ENCODE measurements at places on chromosomes 6 and 20. TPM values are rescaled to one million over a fixed set of nuclear protein-coding genes. Genes with fewer than 3 reads are reported as not detected.

The TMEM170B gene
- 0.62 TPM for total RNA-seq

The ZMYND8 gene
- total RNA-seq = 45.7 TPM

DNA sequence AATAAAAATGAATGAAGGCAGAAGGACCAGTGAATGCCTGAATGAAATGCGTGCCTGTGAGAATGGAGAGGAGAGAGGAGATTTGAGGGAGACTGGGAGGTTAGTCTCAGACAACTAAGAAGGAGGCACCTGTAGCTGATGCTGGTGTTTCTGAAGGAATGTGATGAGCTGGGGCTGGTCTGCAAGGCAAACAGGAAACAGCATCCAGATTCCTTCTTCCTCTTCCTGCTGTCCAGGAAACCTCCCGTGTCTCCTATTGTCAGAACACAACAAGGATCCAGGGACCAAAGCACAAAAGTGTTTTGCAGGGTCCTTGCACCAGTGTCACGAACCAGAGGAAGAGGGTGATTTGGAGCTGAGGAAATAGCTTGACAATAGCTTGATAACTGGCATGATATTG, 50.4 kb upstream of the TAB2 start:
- H3K36me3 ChIP-seq = no peaks in the 10 kb centered on the region
- DNase-seq = no peak
- H3K27me3 ChIP-seq = no peaks in the 10 kb centered on the region
- peaks cover 38% of the 10 kb centered on the region for H3K4me1 ChIP-seq

DNA sequence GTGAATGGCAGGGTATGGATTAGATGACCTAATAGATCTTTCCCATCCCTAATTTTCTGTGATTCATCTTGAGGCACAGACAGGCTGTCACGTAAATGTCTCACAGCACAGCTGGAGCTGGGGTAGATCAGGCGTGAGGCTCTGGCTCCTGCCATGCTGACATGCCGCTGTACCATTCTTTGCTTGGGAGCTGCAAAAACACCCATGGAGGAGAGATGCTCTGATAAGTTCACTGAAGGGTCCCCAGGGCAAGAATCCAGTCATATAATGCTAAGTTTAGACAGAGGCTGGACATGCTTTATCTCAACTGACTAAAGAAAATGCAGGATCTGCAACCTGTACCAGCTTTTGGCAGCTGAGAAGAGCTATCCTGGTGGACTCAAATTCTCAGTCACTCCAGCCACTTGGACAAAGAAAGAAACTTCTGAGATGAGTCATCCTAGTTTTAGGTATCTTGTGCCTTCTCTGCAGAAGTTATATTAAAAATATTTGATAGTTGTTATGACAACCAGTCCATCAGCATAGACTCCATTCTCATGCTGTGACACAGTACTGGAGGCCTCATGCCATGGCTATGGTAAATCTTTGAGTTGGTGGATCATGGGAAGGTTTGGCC, 185.1 kb upstream of the RAB32 start:
- H3K4me1 ChIP-seq = peaks cover 18% of the 10 kb centered on the region
- no peak for DNase-seq
- peak overlapping the region; percentile 56 for H3K27ac ChIP-seq
- H3K4me3 ChIP-seq = no peak overlapping the region
- no peaks in the 10 kb centered on the region for H3K36me3 ChIP-seq

DNA sequence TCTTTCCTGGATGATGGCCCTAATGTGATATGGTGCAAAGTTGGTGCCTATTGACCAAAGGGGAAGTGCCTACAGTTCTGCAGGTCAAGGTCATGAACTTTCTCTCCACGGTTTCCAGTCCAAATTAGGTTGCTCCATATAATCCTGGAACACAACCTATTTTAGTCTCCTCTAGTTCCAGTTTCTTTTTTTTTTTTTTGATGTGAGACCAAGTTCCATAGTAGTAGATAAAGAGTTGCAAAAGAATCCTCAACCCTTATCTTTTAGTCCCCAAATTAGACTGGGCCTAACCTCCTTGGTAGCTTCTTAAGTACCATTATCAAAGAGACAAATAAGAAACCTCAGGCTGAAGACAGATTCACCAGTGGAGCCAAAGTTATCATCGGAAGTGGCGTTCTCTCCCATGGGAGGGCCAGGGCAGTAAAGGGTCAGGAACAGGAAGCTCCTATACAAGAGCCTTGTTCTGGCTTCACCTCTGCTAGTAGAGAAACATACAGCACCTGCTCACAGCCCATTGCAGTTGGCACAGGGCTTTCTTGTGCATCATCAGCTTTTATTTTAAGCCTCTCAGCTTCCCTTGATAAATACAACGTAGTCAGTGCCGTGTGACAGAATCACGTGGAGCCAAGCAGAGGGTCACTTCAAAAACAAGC, 132.2 kb upstream of the RREB1 start:
- no peak for DNase-seq
- H3K36me3 ChIP-seq = no peaks in the 10 kb centered on the region
- peaks cover 8% of the 10 kb centered on the region for H3K27me3 ChIP-seq
- H3K4me3 ChIP-seq = no peak overlapping the region

DNA sequence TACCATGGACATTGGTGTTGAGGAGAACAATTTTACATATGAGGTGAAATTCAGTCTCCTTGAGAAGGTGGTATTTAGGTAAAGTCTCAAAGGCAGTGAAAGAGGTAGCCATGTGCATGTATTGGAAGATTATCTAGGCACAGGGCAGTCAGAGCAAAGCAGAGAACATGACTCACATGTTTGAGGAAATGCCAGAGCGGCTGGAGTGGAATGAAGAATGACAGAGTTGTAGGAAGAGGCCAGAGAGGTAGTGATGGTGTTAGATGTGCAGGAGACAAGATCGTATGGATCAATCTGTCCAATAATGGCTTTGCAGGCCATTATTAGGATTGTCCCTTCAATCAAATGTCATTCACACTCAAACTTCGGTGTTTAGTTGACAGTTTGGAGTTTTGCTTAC, 449.4 kb upstream of the PTCHD4 start:
- no peak for DNase-seq
- no peaks in the 10 kb centered on the region for H3K4me1 ChIP-seq
- no peaks in the 10 kb centered on the region for H3K36me3 ChIP-seq
- H3K4me3 ChIP-seq = no peak overlapping the region
- H3K27ac ChIP-seq = no peak overlapping the region

GRCh38 chr20:20497242-20497978, 129.5 kb downstream of the INSM1 start:
- peaks cover 53% of the 10 kb centered on the region for H3K36me3 ChIP-seq
- peak overlapping the region; percentile 82 for H3K27ac ChIP-seq
- H3K4me3 ChIP-seq = peak overlapping the region; percentile 30
- no peaks in the 10 kb centered on the region for H3K27me3 ChIP-seq

- peaks cover 19% of the 10 kb centered on the region for H3K4me1 ChIP-seq
- DNase-seq = no peak
- no peaks in the 10 kb centered on the region for H3K36me3 ChIP-seq
- H3K27me3 ChIP-seq = peaks cover 39% of the 10 kb centered on the region
- no peak overlapping the region for H3K4me3 ChIP-seq
Observed at GRCh38 chr6:132959639-132960326, 145.4 kb downstream of the RPS12 start.

All from activated T-helper 2 cell treated with anti-CD3 and anti-CD28 coated beads, Interferon-gamma antibody, Interleukin-2, Interleukin-4, amounts not matched to agents 10 μg/mL and 5 μg/mL and 100 μg/mL, durations not matched to agents 14 hours and 24 hours and 36 hours (primary cell).